ENCODE measurements at places on chromosomes 2 and 18. TPM values are rescaled to one million over a fixed set of nuclear protein-coding genes. Genes with fewer than 3 reads are reported as not detected.

- no peak for ATAC-seq
These were observed 40.2 kb downstream of the EPAS1 start for GRCh38 chr2:46337208-46337994.

DNA sequence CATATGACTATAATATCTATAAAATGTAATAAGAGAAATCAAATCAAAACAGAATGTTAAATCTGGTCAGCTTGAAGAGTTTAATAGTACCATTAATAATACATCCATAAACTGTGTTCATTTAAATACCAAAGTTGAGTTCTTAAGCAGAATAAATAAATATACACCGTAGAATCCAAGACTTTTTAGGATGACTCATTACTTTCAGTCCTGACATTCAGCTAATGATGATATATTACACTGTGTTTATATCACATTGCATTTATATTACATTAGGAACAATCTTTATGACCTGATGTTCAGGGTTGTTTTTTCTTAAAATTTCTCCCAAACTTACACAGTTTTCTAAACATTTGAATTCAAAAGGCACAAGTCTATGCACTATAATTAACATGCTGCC, 331.3 kb downstream of the SS18 start:
- ATAC-seq: no peak

CYRIA gene
- 12.1 TPM for total RNA-seq

- ATAC-seq: no peak
These were observed 849.9 kb downstream of the DCDC2C start for GRCh38 chr2:4553241-4553640.

MPP4 gene
- 0.62 TPM for total RNA-seq

DNA sequence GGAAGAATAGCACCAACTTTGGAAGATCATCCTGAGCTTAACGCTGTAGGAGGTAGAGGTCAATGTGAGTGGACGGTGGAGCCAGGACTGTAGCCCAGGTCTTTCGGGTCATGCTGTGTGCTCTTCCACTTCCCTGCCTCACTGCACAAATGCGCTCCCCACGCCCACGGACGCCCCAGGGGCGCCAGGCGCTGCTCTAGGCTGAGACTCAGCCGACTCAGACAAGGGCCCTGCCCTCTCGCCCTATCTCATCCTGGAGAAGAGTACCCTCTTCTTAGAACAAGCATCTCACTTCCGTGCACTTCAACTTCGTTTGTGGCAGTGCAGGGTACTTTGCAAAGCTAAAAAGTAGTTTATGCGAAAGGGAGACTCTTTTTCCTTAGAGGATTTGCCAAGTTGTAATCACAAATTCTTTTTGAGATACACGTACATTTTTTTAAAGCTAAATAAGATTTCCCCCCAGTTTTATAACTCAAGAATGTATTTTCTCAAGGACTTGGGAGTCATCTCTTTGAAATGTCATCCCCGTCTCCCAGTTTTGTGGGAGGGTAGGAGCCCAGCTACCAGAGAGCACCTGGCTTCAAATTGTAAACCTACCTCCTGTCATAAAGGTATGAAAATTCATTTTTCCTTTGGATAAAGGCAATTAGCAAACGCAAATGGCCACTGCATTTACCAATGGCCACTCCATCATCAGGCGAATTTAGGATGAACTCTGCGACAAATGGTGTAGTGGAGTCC, 1.2 kb upstream of the PRELID3A start:
- ATAC-seq: no peak

SH2D6 gene
- 0.38 TPM for total RNA-seq

SULT1C2 gene
- 2.2 TPM for total RNA-seq

GRCh38 chr2:193806088-193806774, 1611.5 kb upstream of the TMEFF2 start:
- no peak for ATAC-seq

MAL gene
- total RNA-seq: 21.0 TPM

SIX3 gene
- 0.49 TPM for total RNA-seq

All from motor neuron (in vitro differentiated cells).